LHCN-M2 (cell line): ENCODE measurements at places on chromosomes 12 and 14.

DNA sequence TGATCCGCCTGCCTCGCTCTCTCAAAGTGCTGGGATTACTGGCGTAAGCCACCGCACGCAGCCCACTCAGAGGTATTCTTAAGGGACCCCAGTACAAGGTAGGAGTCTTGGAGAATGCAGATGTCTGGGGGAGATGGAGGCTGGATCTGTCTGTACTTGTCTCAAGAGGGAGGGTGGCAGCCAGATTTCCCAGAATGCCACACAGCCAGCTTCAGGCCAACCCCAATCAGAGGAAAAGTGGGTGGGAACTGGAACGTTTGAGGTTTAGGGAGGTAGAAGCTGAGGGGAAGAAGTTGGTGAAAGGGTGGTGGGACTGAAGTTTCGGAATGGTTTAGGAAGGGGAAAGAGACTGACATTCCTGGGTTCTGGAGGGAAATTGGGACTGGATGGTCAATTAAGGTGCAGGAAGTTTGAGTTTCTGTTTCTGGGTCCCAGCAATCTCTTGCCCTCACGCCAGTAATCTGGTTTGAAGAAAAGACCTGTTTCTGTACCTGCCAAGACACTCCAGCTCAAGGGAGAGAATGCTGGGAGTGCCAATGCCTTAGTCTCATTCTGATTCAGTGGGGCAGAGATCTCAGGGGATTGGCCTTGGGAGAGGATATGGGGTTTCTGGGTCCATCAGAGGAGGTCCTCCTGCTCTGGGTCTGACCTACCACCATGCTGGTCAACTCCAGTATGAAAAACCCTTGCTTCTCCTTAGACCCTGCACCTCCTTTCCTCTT, 8.1 kb upstream of the ZNF385A start:
- no peak for DNase-seq

GRCh38 chr14:31025367-31026076, at the start of gene AP4S1:
AP4S1 (plus strand) TSS chr14:31025649; CDS start chr14:31066197, 40,548 bp downstream.
- peak; percentile 26 for DNase-seq

DNA sequence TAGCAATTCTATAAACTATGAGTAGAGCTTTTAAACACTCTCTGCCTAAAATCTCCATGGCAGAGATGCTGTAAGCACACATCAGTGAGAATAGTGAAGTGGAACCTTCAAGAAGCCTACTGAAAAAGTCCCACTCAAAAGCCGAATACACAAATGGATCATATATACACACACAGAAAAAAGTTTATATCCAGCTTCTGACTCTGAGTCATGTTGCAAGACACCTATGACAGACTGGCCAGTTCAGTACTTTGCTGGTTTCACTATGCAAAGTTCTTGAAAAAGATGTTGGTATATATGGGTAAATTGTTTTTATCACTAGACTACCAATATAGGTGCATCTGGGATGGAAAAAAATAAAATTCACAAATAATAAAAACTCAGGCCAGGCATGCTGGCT, 126.1 kb downstream of the KCNK10 start:
- no peak for DNase-seq

DNA sequence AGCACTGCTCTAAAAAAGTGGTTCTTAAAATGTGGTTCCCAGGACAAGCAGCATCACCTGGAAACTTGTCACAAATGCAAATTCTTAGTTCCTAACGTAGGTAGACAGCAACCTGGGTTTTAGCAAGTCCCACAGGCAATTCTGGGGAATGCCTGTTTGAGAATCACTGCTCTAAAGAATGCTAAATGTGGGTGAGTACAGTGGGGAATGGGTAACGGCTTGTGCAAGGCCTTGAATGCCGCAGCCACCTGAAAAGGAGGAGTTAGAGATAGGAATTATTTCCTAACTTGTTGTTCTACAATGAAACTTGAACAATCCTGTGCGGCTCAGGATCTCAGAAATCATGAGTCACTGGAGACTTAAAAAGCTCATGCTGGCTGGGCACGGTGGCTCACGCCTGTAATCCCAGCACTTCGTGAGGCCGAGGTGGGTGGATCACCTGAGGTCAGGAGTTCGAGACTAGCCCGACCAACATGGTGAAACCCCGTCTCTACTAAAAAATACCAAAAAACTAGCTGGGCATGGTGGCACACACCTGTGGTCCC, 34.9 kb downstream of the GNS start:
- no peak for DNase-seq

DNA sequence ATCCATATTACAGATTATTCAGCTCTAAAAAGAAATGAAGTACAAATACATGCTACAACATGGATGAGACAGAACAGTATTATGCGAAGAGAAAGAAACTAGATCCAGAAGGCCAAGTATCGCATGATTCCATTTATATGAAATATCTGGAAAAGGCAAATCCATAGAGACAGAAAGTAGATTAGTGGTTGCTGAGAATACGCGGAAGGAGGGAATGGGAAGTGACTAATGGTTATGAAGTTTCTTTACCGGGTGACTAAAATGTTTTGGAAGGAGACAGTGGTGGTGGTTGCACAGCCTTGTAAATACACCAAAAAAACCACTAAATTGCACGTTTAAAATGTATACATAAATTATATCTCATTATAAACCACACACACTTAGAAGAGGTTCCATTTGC, 12.5 kb downstream of the PRDM4 start:
- DNase-seq = peak; percentile 84

GRCh38 chr12:128786741-128787391, 36.9 kb downstream of the SLC15A4 start:
- DNase-seq = no peak

GRCh38 chr12:9792961-9793617, 32.4 kb upstream of the CD69 start:
- DNase-seq = peak; percentile 63

DNA sequence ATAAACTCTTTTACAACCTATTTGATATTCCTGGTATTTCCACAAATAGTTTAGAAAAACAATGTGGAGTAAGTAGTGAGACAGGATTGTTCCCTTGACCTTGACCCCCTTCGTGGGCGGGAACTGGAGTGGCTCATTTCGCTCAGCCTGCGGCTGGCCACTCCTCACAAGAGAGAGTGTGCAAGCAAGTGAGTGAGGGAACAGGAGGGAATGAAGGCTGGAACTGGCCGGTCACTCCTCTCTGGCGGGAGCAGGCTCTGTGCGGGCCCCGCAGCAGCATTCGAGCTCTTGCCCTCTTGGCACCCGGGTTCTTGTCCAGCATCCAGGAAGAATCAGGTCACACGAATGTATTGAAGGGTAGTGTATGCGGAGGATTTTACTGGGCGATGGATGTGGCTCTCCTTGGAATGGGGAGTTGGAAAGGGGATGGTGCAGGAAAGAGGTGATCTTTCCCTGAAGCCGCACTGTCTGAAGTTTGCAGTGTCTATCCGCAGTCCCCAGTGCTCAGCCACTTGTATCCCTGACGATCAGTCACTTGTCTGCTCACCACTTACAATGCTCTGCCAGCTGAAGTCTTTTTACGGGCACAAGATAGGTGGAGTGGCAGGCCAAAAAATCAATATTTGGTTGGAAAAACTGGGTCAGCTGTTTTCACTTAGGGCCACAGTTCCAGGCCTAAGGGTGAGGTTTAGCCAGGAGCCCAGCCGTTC, 28.0 kb upstream of the TXNRD1 start:
- DNase-seq = no peak

- no peak for DNase-seq
Observed at GRCh38 chr14:102452302-102452701, 57.3 kb downstream of the ANKRD9 start.

- DNase-seq = no peak
Observed at GRCh38 chr12:131787143-131787660, 41.0 kb upstream of the MMP17 start.

DNA sequence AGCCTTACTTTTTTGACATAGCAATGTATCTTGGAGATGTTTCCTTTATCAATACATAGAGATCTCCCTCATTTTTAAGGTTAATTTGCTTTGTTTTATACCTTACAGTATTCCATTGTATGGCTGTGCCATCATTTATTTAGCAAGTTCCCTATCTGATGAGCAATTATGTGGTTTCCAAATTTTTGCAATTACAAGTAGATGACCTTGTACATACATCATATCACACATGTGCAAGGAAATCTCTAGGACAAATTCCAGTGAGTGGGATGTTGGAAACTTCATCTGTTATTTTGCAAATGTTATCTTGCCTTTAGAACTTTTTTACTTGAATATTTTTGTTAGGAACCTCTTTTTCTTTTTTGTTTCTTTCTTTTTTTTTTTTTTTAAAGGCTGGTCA, 49.7 kb downstream of the DRAM1 start:
- DNase-seq = no peak

DNA sequence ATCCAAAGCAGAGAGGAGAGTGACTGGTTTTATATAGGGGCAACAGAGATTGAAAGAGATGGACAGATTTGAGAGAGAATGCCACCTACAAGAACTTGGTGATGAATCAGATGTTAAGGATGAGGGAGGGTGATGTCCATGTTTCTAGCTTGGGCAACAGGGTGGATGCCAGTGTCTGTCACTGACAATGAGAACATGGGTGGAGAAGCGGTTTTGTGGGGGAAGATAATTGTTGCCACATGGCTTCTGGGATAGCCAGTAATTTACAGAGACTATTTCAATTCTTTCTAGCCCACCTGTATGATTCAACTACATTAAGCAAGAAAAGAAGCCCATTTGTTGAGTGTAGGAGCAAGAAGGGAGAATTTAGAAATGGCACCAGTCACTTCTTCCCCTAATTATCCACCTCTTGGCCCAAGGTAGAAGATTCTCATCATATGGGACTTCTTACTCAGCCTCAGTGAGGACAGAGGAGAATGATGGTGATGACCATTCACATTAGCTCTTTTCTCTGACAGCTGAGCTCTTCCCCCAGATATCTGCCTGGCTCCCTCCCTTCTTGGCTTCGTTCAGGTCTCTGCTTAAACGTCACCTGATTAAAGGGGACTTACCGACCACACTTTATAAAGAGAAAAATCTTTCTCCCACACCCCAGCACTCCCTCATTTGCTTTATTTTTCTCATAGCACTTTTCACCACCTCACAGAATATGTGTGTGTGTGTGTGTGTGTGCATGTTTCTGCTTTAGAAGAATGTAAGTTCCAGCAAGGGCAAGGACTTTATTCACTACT, 117.8 kb downstream of the DUSP6 start:
- DNase-seq = no peak

DNA sequence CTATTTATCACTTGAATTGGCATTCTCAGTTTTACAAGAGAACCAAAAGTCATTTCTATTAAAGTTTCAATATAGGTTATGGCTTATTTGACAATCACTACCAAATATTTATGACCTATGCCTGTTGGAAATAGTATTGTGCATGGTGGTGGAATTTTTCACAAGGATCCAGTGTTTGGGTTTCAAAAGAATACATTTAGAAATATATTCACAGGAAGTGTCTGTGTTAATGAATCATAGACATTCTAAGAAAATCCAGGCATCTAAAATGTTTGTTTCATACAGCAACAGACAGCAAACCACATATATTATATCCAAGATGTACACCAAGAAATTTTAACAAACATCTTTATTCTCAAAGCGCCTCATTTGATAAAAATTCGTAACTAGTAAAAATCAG, 92.7 kb downstream of the MED13L start:
- DNase-seq = no peak

GRCh38 chr12:104695453-104696148, 238.9 kb downstream of the CHST11 start:
- no peak for DNase-seq

GRCh38 chr14:99863059-99863458, 69.8 kb downstream of the EML1 start:
- DNase-seq = no peak

DNA sequence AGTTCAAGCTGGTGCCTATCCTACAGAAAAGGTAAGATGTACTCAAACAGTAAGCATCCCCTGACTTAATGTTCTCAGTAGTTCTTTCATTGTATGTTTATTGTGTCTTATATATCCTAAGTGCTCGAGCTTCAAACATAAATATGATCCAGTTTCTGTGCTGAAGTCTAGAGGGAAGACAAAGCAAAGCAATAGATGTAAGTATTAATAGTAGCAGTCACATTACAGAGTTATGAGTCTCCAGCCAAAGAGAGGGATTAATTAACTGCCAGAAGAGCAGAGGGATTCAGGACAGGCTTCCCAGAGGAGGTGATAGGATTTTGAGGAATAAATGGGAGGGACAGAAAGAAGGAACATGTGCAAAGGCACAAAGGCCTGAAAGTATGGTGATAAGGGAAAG, 1.4 kb downstream of the NGDN start:
- DNase-seq = no peak
